Renal pelvis (tissue), 12 donors: ENCODE measurements at places on chromosomes 12 and 14.

- DNase-seq, result no peak
These were observed 356.9 kb upstream of the STXBP6 start for GRCh38 chr14:25406818-25407217.

- DNase-seq, result no peak
These were observed 308.0 kb upstream of the LMO3 start for GRCh38 chr12:16913832-16914490.

DNA sequence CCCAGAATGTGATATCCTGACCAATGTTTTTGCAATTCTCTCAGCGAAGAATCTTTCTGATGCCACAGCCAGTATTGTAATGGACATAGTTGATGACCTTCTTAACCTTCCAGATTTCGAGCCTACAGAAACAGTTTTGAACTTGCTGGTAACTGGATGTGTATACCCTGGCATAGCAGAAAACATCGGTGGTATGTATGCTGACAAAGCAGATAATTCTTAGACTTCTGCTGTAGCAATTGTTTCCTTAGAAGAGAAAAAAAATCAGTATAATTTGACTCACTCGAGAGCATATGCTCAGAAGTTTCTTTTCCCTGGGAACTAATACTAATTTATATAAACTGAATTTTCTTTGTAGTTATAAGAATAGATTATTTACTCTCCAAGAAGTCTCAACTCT is 58.2 kb downstream of the UTP20 start:
- no peak for DNase-seq

DNA sequence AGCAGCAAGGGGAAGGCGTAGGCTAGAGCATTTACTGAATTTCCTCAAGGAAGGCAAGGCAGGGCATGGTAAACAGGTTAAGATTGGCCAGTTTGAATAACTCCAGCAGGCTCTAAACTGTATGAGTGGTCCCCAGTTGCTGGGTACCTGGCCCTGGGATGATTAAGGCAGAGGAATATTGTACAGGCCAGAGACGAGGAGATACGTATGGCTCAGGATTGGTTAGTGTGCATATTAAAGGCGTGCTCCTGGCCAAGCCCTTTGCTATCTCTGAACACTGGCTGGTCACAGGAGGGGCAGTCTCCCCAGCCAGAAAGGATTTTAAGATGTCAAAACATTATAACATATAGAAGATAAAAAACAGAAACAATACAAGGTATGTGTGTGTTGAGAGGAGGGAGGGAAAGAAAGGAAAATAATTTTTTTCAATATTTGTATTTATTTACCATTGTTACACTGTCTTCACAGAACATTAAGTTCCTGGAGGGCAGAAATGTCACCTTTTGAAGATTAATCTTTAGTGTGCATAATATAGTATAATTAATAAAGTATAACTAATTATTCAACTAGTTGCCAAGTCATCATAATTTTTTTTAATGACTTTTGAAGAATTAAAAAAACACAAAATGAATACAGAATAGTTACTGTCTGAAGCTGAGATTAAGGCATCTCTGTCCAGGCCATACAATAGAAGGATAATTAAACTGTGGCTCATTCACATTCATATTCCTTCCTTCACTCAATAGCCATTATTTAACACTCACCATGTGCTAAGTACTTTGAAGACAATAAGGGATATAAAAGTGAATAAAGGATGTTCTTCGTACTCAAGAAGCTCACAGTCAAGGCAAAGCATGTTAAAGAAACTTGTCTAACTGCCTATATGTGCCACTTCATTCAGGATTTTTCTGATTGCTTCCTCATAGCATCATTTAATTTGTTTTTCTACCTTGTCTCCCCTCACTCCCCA is 41.9 kb downstream of the DCP1B start:
- no peak for DNase-seq

DNA sequence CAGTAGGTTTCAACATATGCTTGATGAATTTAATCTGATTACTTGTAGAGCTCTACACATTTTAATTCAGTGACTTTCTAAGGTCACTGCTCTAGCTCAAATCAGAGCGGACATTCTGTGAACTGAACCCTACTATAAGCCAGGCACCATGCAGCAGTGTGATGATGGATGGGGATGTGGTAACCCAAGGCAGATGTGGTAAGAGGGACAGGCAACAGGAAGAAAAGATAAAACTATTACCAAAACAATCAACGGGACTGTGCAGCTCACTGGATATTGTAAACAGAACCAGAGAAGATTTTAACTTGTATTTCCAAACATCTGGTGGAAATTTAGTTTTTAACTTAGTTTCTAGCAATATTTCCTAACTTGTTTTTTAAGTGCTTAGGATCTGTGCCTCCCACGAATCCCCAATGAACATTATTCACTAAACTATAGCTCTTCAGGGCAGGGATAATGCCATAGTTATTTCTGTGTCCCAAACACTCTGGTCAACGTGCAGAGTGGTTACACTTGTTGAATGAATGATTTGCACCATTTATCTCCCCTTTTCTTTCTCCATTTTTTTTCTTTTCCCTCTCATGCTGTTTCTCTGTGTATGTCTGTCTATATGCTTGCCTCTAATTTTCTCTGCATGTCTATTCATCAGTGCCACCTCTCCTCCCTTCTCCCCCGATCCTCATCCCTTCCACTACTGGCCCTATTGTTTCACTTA is 3.0 kb downstream of the ERO1A start:
- no peak for DNase-seq

DNA sequence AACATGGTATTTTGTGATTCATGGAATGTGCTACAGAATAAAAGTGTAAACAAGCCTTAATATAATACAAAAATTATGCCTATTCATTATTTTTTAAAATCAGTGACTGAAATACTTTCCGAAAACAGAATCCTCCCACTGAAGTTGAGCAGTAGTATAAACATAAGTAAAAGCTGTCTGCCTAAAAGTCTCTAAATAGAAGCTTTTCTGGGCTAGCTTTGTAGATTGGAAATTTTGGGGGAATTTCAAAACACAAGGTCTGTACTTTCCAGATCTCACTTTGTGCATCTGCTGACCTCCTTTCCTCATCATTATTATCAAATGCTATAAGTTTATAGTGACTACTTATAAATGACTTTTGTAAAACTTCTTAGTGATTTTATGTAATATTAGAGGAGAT is 80.4 kb upstream of the TRHDE start:
- DNase-seq, result no peak

DNA sequence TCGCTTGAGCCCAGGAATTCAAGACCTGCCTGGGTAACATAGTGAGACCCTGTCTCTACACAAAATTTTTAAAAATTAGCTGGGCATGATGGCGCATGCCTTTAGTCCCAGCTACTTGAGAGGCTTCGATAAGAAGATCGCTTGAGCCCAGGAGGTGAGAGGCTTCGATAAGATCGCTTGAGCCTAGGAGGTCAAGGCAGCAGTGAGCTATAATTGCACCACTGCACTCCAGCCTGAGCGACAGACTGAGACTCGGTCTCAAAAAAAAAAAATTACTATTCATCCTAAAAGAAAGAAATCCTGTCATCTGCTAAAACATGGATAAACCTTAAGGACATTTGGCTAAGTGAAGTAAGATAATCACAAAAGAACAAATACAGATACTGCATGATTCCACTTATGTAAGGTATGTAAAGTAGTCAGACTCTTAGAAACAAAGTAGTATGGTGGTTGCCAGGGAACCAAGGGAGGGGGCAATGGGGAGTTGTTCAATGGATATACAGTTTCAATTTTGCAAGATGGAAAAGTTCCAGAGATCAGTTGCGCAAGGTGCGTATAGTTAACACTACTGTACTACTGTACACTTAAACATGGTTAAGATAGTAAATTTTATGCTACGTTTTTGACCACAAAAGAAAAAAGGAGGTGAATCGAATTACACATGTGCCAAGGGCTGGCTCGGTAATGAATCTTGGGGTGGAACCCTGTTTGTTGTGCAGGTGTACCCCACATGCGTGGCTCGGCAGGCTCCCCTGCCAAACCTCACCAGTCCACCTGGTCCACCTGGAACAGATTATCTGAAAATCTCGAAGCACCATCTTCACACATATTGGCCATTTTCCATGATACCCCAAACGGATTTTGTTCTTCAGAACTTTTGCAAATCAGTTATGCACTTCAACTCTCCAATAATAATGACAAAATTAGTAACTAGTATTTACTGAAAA is 18.3 kb upstream of the ATP2A2 start:
- no peak for DNase-seq

GRCh38 chr14:64841121-64841651 is 38.5 kb downstream of the SPTB start:
- DNase-seq, result peak; percentile 84

- peak; percentile 51 for DNase-seq
These were observed 25.9 kb upstream of the EDDM3A start for GRCh38 chr14:20719777-20720176.

- DNase-seq, result no peak
These were observed 51.0 kb downstream of the ACTN1 start for GRCh38 chr14:68927956-68928675.

DNA sequence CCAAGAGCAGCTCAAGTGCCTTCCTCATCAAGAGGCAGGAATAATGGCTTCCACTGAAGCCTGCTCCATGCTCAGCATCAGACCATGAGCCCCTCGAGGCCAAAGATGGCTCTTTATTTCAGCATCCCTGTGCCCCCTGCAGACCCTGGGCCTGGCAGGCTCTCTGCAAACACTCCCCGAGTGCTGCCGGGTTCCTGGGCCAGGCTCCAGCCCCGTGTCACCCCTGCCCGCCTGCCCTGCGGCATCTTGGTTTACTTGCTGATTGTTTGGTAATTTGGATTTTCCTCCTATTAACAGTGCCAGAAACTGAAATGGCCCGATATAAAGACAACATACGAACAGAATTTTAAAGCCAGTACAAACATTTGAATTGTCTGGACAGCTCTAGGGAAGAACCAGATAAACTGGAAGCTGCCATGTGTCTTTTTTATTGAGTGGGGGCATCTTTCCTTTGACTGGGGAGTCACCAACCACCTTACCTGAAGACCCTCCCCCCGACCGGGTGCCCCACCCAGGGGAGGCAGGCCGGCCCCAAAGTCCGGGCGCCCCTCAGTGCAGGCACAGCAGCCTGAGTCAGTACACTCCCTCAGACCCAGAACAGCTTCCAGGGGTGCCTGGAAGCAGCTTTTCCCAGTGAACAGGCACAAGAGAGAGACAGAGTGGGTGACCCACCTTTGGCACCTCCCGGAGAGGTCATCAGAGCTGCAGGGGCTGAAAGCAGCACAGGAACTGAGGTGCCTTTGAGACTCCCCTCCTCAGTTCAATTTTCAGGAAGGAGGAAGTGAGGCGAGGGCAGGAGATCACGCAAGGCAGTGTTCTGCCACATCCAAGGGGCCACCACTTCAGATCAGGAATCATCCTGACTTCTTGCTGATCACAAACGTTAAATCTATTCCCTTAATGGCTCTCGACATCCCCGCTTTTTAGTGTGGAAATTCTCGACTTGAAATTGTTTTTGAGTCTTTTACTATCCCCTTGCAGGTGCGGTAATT is 30.6 kb downstream of the ITPK1 start:
- no peak for DNase-seq

GRCh38 chr12:4301932-4302501 is 19.0 kb upstream of the TIGAR start:
- DNase-seq, result no peak

GRCh38 chr14:32405856-32406255 is 76.8 kb downstream of the AKAP6 start:
- DNase-seq, result no peak

DNA sequence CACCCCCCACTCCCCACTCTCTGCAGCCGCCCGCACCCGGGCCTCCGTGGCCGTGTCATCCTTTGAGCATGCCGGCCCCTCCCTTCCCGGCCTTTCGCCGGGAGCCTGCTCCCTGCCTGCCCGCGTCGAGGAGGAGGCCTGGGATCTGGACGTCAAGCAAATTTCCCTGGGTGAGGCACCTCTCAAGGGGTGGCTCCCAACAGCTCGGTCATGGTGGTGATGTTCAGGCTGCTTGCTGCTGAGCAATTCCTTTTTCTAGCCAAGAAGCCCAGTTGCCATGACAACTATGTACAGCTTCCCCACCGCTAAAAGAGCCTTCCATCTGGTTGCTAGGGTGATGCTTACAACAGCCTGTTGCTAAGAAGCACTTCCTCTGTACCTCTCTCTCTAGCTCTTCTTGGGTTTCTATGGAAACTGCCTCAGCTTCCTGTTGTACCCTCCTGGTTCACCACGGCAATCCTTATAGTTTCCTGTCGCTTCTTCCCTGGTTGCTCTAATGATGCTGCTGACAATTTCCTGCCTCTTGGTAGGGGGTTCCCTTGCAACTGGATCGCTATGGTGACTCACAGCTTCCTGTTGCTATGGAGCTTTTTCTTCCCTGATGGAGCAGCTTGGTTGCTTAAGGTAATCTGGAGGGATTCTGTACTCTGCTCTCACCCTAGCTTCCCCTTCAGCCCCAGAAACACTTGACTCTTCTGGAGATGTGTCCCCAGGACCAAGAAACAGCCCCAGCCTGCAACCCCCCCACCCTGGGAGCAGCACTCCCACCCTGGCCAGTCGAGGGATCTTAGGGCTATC is 11.0 kb downstream of the ZNF219 start:
- peak; percentile 35 for DNase-seq

DNA sequence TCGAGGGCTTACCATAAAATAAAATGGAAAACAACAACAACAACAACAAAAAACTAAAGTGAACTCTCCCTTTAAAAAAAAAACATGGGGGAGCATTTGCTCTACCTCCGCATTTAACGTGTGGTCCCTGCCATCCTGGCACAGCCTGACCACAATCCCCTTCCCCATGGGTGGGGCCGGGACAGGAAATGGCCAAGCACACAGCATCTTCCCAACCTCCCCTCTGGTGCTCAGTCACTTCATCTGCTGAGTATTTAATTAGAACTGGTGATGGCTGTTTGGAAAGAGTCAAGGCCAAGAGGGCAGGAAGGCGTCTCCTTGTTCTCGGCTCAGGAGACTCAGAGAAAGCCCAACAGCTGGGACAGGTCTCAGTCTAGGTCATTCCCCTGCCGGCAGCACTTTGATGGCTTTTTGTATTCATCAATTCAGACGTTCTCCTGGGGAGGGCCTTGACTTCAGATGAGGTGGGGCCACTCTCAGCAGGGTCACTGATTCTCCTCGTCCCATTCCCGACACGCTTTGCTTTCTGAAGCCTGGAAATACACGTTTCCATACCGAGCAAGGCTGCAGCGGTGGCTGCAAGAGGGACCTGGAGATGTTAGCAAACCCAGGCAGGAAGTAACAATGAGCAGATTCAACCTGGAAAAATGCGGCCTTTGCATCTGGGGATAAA is 44.4 kb downstream of the ANO2 start:
- no peak for DNase-seq

GRCh38 chr12:42468341-42468821 is 121.2 kb downstream of the PRICKLE1 start:
- DNase-seq, result no peak

- DNase-seq, result no peak
These were observed 531.2 kb downstream of the DIO2 start for GRCh38 chr14:79680087-79680486.

DNA sequence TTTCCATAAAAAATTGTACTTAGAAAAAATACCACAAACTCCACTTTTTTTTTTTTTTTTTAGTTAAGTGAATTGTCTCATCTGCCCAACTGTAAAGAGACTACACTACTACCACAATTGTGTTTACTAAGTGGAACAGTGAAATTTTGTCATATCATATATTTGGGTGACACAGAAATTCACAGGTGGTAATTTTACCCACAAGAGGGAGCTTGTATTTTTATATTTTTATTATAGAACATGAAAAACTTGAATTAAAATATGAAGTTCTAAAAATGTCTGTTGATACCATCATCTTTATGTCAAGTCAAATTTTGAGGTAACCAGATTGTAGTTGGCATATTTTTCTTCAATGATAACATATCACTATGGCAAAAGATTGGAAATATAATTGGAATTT is 329.4 kb upstream of the SOX5 start:
- DNase-seq, result no peak
